ENCODE measurements at places on chromosomes 2 and 18.
A peak's percentile ranks its signal among the peaks of the same experiment; 100 is the strongest.

- no peak for DNase-seq
Measured at GRCh38 chr18:10525371-10525691, 496 bp upstream of the NAPG start.

DNA sequence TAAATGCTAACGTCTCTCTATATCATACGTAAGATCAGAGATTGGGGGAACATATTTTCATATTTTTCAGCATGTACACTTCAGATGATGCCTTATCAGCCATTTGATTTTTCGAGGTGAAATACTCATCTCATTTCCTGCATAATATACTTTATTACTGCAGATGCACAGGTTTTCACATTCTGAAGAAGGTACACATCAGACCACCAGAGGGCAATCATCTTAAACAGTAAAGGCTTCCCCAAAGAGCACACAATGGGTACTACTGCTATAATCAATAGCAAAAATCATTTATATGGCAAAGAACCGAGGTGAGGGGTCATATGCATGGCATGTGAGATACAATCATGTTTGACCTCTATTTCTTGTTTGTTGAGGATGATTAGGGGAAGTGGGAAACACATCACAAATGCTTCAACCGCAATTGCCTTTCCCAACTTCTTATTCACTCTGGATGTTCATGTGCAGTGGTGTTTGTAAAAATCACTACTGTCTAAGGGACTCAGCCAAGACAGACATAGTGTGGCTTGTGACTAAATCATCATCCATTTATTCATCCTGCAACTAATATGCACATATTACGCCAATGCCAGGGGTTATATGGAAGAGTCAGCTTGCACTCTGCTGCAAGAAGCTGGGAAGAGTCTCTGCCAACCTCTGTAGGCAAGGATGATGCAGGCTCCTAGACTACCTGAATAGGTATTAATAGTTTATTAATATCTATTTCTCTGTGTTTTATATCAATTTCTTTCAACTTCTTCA, 118.7 kb downstream of the EPB41L3 start:
- peak; percentile 47 for DNase-seq

DNA sequence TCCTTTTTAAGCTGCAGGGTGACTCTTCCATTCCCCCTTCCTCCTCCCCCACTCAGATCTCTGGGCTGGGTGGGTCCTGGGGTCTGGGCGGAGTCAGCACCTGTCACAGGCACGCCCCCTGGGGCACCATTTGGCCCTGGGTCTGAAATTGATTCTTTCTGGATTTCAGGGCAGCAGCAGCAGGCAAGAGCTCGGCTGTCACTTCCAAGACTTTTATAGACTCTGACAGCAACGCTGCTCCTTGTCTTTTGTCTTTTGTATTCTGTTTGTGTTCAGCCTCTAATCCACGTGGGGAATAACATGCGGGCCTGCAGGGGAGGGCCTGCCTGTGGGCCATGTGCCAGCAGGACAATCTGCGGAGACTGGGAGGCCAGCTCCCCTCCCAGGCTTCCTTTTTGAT, 3.9 kb downstream of the BOD1L2 start:
- DNase-seq = peak; percentile 64

DNA sequence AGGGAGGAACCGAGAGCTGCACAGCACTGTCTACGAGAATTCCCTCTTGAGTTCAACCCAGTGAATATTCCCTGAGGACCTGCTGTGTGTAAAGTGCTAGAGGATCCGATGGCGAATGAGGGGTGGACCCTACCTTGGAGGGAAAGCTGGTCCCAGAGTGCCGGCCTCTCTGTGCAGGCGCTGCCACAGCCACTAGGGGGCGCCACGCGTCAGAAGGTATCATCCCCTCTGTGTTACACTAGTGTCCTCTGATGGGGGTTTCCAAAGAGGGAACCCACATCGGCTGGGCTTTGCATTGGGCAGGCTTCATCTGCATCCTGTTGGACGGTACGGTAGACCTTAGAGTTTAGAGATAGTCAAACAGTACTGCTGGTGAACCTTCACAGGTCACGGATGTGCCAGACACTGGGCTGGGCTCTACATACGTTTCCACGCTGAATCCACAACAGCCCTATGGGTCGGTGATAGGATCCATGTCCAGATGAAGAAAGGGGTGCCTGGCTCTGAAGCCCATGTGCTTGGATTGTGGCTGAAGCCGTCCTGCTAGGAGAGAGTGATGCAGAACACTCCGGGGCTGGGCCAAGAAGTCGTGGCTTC, 39.0 kb downstream of the COA5 start:
- no peak for DNase-seq

DNA sequence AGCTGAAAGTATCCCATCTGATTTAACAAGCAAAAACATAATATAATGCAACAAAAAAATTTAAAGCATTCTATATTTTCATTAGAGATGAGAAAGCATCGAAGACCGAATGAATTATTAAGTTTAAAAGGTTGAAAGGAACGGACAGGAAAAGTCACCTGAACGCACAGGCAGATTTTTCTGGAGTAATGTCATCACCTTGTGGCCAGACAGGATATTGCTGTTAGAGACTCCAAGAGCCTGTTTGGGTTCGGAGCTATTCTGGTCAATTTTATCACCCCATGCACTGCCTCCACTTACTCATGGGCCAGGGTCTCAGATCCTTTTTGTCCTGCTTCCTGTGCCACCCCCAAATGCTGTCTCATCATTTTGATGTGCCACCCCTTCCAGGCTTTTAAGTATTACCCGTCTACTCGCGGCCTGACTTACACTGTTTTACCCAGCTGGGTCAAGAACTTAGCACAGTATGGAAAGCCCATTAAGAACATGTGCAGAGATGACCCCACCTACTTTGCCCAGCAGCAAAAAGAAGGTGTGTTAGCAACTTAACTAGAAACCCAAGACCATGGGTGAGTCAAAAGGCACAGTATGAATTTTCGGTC, 27.3 kb downstream of the GKN2 start:
- peak; percentile 19 for DNase-seq
